ENCODE measurements at places on chromosomes 4 and X.

DNA sequence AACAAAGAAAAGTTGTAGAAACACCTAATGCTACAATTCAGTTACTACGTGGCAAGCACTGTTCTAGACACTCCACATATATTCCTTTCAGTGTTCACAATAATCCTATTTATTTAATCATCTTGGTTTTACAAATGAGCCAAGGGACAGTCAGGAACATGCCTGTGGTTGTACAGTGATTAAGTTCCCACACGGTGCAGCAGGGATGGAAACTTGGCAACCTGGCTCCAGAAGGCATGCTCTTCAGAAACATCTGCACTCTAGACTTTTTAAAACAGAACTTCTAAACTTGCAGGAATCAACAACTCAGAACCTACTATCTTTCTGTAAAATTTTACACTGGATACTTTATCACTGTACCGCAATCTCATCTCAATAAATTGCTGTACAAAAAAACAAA lies 32.1 kb downstream of the TAPT1 start:
- no peak for DNase-seq

- DNase-seq, result no peak
Observed at GRCh38 chrX:149633511-149633910, 1.9 kb upstream of the TMEM185A start.

DNA sequence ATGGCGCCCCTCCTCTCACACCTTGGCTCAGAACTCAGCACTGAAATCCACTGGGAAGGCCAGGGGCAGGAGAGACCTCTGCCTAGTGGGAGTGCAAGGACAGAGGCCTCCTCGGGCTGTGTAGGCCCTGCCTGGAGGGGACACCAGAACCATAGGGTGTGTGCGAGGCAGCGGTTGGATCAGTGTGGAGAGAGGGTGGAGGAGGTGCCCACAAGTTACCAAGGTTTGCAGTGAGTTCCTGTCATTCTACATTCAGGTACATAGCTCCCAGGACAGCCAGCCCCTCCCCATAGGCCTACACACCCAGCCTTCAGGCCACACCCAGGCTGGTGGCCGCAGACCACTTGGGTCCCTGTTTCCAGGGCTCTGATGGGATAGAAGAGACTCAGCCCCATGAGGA lies 19.2 kb upstream of the SPON2 start:
- DNase-seq, result no peak

- no peak for DNase-seq
Observed at GRCh38 chr4:79431839-79432238, 23.8 kb upstream of the GK2 start.

DNA sequence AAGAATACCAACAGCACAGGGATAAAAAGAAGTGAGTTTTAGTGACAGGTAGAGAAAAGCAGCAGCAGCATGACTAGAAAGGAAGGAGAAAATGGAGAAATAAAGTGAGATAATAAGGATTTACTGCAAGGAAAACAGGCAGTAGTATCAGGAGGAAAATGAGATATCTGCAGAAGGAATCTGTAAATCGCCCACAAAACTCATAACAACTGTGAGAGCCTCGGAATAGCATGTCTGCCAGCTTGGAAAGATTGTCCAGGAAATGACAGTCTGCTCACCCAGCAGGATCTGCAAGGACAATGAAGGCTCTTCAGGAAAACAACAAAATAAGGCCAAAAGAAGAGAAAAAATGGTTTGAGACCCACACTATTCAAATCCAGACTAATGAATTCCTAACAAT lies 47.4 kb downstream of the CXXC4 start:
- DNase-seq, result no peak

DNA sequence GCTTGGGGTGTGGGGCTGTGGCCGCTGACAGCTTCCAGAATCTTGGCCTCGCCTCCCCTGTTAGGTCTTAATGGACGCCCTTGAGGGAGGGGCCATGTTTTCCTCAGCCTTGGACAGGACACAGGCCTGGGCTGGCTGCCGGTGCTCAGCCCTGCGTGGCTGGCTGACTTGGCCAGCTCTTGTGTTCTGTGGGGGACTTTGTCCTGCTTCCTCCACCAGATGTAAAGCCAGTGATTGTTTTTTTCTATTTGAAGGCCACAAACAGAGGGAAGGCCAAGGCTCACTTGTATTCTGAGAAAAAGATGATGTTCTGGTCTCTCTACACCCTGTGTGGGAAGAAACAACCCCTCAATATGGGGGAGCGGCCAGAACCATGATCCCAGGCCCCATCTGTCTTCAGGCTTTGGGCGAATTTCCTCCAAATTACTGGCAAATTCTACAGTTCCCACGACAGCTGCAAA lies 71.3 kb downstream of the HTRA3 start:
- no peak for DNase-seq

- DNase-seq, result no peak
Observed at GRCh38 chr4:81906905-81907304, 435.2 kb upstream of the RASGEF1B start.

DNA sequence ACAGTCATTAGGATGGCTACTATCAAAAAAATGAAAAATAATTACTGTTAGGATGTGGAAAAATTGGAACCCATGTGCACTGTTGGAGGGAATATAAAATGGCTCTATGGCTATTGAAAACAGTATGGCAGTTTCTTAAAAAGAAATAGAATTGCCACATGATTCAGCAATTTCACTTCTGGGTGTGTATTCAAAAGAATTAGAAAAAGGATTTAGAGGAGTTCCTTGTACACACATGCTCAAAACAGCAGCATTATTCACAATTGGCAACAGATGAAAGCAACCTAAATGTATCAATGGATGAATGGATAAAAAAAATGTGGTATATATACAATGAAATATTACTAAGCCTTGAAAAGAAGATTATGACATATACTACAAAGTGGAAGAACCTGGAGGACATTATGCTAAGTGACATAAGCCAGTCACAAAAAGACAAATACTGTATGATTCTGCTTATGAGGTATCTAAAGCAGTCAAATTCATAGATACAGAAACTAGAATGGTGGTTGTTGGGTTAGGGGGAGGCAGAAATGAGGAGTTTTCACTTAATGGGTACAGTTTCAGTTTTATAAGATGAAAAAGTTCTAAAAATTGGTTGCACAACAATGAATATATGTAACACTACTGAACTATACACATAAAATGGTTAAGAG lies 123.2 kb downstream of the ELOVL6 start:
- no peak for DNase-seq

DNA sequence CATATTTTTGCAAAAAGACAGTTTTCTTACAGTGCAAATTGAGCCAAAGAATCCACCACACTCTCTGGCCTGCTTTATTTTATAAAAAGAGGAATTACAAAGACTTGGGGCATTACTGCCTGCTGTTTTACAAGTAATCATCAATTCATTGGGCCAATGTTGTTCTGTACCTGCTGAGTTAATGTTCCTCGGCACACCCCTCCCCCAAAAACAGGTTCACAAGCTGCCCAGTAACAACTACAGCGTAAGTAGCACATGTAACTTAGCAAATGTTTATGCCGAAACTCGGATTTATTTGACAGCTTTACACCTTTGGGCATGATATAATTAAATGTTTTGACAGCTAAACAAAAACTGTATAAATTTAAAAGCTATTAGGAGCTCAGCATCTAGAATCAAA lies 214.6 kb upstream of the MAB21L2 start:
- no peak for DNase-seq

DNA sequence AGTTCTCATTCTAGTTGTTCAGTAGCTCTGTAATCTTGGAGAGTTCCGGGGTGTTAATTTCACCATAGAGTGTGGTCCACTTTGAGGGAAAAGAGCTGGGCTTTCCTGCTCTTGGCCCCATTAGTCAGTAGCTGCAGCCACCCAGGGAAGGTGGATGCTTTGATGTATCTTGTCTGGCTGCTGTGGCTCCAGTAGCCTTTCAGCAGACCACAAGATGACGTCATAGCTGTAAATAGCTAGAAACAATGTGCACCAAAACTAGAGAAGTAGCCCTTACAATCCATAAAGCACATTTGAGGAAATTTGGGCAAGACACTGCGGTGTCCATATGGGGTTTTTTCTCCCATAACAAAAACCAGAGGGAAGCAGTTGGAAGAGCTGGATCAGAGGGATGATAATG lies 32.9 kb upstream of the PRPS2 start:
- DNase-seq, result no peak

Measured in NAMALWA (cell line).